Gastroesophageal sphincter (tissue), 4 donors: ENCODE measurements at places on chromosomes 4 and X.
A peak's percentile ranks its signal among the peaks of the same experiment; 100 is the strongest.

GRCh38 chrX:31127716-31128115 lies 55.9 kb upstream of the FTHL17 start:
- no peak overlapping the region for H3K27ac ChIP-seq
- peaks cover 12% of the 10 kb centered on the region for H3K36me3 ChIP-seq
- no peaks in the 10 kb centered on the region for H3K4me1 ChIP-seq
- H3K27me3 ChIP-seq, result no peaks in the 10 kb centered on the region
- no peak for ATAC-seq
- H3K4me3 ChIP-seq, result no peak overlapping the region

- no peaks in the 10 kb centered on the region for H3K27me3 ChIP-seq
- no peaks in the 10 kb centered on the region for H3K36me3 ChIP-seq
- no peak overlapping the region for H3K27ac ChIP-seq
- no peak for ATAC-seq
- no peak overlapping the region for H3K4me3 ChIP-seq
Observed at GRCh38 chr4:127113844-127114362, 518.9 kb upstream of the INTU start.

GRCh38 chrX:40581336-40581920 lies 658 bp downstream of the ATP6AP2 start:
- no peak for ATAC-seq
- no peaks in the 10 kb centered on the region for H3K36me3 ChIP-seq
- H3K4me3 ChIP-seq, result peak overlapping the region; percentile 73
- no peaks in the 10 kb centered on the region for H3K27me3 ChIP-seq
- peak overlapping the region; percentile 94 for H3K27ac ChIP-seq

DNA sequence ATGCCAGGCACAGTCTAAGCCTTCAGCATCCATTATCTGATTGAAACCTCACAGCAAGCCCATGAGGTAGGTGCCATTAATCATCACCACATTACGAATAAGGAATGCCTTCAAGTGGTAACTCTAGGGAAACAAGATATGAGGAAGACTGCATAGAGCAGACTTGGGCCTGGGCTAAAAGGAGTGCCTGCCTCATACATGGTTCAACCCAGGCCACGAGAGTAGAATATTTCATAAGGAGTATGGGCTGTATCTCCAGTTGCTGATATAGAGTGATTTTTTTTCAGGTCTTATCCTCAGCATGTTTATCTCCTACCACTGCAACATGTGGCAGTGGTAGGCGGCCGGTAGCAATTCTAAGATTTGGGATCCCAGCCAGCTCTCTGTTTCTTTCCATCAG lies 51.7 kb downstream of the ATP11C start:
- no peak overlapping the region for H3K4me3 ChIP-seq
- ATAC-seq, result no peak
- no peaks in the 10 kb centered on the region for H3K4me1 ChIP-seq
